Activated CD4-positive, alpha-beta T cell treated with anti-CD3 and anti-CD28 coated beads, Interleukin-2, amount 50 U/mL, for 24 hours (primary cell): ENCODE measurements at places on chromosomes 5 and 9.
A peak's percentile ranks its signal among the peaks of the same experiment; 100 is the strongest.

GRCh38 chr9:78678877-78679276 is 382.0 kb downstream of the PSAT1 start:
- no peak for DNase-seq

DNA sequence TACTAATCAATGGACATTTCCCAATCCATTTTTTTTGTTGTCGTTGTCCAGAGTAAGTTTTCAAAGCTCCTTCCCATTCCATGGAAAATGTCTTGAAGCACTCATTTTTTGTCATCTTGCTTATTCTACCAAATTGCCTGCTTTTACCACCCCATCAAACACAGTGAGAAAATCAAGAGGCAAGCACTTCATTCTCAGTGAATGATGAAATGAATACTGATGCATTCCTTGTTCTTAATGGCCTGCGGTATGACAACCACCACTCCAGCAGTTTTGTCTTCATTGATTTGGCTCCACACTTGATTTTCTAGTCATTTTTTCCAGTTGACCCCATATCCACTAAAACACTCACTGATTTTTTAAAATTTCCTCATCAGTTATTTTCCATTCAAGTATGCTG is 193.5 kb upstream of the ANKH start:
- DNase-seq, result no peak

GRCh38 chr9:124602204-124602603 is 95.0 kb upstream of the NR5A1 start:
- no peak for DNase-seq

DNA sequence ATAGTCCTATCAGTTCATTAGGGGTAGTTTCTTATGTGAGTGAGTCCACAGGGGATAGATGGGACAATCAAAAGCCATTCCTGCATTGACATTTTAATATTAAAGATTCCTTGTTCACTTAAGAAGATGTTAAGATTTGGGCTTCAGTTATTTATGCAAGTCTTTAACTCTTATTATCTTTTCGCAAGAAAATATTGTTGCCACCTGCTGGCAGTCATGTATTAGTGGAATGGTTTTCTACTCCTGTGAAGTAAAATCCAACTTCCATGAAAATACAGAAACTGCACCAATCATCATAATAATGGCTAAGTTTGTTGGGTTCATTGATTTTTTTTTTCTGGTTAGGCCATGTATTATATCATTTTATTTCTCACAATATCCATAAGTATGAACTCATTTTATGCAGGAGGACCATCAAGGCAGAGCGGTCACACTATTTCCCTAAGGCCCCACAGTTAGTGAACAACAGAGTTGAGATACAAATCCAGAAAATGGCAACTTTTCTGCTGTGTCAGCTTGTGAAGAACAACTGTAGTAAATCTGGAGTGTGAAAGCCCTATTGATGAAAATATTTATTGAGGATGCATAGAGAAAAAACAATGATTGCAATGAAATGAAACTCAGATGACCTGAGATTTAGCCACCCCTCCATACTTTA is 88.5 kb upstream of the TXNDC8 start:
- no peak for DNase-seq

- DNase-seq, result no peak
Observed at GRCh38 chr9:99087462-99087861, 17.5 kb upstream of the TGFBR1 start.

GRCh38 chr9:130537346-130538050 is 41.9 kb upstream of the FUBP3 start:
- no peak for DNase-seq

GRCh38 chr9:94681508-94681907 is 42.2 kb upstream of the FBP1 start:
- peak; percentile 23 for DNase-seq

DNA sequence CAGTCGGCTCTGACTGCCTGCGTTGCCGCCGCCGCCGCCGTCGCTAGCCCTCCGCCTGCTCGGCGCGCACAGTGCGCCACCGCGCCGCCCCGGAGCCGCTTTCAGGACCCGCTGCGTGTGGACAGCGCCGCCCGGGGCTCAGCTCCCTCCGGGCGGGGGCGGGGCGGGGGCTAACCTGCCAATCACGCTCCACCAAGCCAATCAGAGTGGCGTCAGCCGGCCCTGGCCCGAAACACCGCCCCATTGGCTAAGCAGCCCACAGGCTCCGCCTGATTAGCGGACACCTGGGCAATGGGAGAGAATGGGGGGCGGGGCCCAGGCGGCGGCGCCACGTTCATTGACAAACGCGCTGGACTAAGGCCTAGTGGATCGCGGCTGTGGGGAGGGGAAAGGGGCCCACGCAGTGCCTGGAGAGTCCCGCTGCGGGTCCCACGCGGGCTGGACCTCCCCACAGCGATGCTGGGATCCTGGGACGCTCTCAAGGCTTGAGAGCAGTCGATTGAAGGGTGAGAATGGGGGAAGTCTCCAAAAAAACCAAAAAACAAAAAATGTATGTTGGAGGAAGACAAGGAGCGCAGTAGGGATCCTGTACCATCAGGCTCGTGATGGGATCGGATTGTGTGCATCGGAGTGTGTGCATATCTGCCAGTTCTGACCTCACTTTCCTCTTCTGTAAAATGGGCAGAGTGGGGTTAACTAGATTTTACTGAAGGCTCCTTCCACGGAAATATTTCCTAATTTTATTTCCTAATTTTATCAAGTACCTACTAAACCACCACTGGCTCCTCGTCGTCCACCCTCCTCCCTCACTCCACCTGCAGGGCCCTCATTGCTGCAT is 6.3 kb downstream of the PAX5 start:
- peak; percentile 82 for DNase-seq

GRCh38 chr5:151572657-151573368 is 18.3 kb downstream of the FAT2 start:
- DNase-seq, result no peak

DNA sequence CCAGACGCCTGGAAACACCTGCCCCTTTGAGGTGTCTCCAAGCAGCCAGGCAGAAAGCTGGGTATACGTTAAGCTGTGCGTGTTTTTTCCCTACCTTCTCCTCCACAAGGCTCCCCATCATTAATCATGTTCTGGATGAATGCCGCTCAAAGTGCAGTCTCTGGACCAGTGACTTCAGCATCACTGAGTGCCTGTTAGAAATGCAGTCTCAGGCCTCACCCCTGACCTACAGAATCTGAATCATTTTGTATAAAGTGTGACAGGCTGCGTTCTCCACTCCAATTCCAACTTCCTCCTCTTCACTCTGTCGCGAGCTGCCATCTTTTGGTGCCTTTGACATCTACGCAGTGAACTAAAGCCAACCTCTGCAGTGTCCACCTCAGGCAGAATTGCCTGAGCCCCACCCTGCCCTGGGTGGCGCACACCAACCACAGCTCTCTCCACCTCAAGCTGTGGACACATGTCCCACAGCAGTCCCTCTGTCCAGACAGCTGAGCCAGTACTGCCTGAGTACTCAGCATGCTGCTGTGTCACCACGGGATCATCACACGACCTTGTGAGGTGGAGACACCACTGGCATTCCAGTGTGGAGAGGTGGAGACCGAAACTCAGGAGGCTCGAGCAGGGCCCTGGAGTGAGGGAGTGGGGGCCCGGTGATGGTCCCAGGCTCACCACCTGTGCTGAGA is 14.2 kb downstream of the PTPN3 start:
- DNase-seq, result no peak

- no peak for DNase-seq
Observed at GRCh38 chr9:105973951-105974351, 279.6 kb downstream of the TMEM38B start.

DNA sequence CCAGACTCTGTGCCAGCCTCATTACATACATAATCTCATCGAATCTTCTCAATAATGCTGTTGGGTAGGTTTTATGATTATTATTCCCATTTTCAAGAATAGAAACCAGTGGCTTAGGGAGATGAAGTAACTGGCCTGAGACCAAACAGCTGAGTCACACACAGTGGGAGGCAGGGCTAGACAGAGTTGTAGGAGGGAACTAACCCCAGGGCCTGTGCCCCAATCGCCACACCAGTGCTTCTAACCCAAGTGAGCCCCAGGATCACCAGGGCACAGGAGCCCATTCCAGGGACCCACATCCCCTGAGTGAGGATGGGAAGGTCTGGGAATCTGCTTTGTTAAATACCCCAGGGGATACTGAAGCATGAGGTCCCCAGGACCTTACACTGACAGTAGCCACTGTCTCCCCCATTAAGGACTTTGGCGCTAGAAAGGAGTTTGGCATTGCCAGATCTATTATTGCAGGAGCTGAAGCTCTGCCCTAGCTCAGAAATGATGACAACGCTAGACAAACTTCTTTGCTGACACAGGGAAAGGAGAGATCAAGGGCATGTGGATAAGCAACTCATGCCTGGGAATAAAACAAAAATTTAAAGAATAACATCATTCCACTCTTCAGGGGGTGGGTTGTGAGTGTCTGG is 63.8 kb upstream of the PPARGC1B start:
- no peak for DNase-seq

DNA sequence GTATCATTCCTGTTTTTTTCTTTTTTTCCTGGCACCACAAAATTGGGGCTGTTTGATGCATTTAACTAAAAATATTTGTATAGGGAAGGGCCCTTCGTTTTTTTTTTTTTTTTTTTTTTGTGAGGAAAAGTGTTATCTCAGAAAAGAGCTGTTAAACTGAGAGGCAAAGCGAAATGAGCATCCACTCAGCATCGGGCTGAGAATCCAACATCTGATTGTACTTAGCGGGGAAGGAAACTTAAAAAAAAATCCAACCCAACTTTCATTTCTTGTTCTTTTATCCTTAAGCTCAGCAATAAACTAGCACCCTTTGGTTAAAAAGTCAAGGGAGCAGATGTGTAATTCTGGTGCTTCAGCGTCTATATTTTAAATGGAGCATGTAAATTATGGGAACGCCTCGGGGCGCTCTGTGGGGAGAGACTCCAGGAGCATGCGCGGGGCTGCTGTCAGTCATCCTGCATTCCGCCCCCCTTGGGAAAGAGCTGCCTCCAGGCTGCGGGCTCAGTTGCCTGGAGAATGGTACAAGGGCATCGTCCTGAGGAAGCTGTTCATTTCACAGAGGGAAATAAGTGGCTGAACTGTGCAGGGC is 33.3 kb downstream of the DMRT2 start:
- DNase-seq, result no peak

- DNase-seq, result no peak
Observed at GRCh38 chr5:37723162-37723961, 116.5 kb downstream of the GDNF start.

DNA sequence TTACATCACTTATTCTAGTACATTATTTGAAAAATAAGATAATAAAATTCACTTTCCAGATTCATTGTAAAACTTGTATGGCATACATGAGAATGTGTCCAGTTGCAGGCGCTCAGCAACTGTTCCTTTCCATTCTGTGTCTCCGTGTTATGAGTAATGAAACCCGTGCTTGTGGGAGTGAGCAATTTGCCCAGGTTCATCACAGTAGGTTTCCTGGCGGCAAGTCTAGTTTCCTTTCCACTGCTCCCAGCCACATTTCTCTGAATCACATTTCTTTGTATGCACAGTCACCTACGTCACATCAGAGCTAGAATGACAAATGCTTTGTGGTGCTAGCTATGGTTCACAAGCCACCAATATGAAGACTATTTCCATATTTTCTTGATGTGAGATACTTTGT is 39.9 kb downstream of the MOCS2 start:
- peak; percentile 13 for DNase-seq
